Left ventricle myocardium inferior (tissue), 1 donor: ENCODE measurements at places on chromosomes 1 and 21. TPM values are rescaled to one million over a fixed set of nuclear protein-coding genes. Genes with fewer than 3 reads are reported as not detected.

DNA sequence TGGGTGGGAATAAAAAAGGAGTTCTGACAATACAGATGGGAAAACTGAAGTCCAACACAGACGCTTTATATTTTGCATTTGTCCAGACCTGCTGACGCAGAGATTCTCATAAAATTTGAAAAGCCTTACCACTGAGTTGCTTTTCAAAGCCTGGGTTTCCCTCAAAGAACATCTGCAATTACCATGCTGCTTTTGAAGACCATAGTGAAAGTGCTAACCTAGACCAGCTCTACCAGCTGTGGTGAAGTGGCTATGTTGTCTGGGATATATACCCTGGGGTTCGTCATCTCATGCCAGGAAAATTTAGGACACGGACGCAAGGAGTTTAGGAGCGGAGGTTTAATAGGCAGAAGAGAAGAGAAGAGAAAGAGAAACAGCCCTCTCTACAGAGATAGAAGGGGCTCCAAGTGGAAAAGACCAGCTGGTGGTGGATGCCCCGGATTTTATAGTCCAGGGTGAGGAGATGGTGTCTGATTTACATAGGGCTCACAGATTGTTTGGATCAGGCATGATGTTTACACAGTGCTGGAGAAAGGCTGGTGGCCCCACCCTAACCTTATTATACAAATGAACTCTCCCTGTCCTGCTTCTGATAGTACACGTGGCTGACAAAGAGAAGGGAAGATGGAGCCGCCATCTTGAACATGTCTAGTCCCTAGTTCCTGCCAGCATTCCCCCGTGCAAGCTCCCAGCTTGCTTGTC is 73.8 kb downstream of the AK4 start:
- no peak for DNase-seq

DNA sequence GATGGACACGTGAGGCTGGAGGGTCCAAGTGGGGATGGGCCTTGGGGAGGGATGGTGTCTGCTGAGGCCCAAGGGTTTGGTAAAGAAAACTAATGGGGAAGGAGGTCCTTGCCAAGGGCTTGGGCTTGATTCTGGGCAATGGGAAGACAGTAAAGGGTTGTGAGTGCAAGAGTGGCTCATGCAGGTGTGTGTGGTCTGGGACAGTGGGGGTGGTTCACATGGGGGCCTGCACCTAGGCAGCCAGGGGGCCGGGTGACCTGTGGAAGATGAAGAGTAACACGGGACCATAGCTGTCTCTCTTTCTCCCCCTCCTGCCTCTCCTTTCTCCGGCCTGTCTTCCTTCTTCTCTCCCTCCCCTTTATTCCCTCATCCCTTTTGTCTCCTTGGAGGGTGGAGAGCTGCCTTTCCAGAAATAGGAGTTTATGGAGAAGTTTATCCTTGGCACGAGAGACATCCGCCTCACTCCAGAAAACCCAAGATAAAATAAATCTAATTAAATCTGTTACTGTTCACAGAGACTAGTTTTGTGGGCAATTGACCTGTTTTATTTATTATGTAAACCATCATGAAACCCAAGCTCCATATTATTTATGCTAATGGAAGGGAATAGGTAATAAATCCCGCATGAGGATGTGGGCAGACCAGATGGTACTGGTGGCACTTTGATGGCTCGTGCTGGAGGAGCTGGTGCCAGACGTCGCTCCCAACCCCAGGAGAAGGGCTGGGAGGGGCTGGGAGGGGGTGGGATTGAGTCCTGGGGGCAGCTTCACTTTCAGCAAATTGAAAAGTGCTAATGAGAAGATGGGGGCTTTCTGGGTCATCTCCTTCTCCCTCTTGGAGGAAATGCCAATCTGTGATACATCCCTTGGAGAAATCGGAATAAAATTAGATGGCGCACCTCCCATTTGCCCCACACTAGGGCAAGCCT is 272.9 kb upstream of the CSF3R start:
- no peak for DNase-seq

GRCh38 chr1:84406346-84406861 is 8.1 kb downstream of the DNASE2B start:
- no peak for DNase-seq

DNA sequence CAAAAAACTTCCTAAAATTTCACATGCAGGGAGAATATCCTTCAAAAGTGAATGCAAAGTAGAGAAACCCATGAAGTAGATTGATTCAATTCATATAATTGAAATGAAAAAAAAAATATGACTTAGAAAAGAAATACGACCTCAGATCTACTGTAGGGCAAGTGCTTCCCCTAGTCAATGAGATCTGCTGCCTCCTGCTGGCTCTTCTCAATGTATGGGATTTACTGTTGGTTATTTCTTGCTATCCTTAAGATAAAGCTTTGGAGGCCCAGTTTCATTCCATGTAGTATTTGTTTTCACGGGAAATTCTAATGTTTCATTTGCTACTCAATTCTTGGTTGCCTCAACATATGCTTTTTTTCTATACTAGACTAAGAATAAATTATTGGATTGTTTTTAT is 46.2 kb downstream of the ZNF648 start:
- DNase-seq: no peak

DNA sequence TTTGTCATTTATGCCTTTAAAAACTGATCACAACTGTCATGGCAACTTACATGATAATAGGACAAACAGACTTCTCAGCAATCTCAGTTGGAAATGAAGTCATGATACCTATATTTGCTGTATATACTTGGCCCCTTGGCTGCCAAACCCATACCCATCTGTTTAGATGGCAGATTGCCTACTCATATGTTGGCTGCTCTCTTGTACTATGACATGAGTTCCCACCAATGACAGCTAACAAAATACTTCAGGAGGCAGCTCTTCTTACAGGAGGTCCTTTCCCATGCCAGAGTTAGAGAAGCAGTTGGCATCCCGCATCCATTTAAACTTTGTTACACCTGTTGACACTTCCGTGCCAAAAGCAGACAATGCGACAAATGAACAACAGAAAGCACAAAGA is 603.1 kb upstream of the ADGRL2 start:
- no peak for DNase-seq

GRCh38 chr1:6965083-6965934 is 180.1 kb downstream of the CAMTA1 start:
- no peak for DNase-seq

GRCh38 chr1:186575348-186575747 is 104.9 kb downstream of the PTGS2 start:
- no peak for DNase-seq

DNA sequence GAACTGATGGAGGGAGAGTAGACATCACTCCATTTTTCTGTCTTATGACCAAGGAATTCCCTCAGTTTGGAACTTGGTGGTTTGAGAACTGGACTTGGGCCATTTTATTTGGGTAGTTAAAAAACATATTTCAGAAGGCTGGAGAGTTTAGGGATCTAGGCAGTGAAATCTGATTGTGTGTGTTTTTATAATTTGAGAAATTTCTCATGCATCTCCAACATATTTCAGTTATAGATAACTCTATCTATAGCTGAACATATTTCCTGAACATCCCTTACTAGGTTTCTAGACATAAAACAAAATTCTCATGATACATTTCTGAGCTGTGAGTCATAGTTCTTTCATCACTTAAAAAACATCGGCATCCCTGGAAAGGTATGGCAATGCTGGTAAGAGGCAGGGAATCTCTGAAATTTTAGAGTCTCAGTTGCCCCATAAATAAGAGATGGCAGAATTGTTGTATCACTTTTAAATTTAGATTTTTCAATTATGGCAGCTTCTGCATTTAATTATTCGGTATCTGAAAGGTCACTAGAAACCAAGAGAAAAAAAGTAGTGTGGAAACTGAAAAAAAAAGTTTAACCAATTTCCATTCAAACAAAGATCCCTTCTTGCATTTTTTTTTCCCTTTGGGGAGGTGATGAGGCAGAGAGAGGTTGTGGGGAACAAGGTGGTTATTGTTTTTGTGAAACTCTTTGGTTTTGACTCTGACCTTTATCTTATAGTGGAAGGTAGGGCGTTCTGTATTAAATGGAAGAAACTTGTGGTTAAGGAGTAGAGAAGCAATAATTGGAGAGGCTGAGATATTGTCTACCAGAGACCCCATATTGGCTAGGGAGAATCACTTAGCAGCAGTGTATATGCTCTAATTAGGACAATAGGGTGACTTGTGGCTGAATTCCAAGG is 102.9 kb downstream of the FASLG start:
- no peak for DNase-seq

- no peak for DNase-seq
Observed at GRCh38 chr1:96418969-96419368, 302.6 kb upstream of the PTBP2 start.

- DNase-seq: no peak
Observed at GRCh38 chr21:32163386-32163785, 115.5 kb downstream of the MIS18A start.

DNA sequence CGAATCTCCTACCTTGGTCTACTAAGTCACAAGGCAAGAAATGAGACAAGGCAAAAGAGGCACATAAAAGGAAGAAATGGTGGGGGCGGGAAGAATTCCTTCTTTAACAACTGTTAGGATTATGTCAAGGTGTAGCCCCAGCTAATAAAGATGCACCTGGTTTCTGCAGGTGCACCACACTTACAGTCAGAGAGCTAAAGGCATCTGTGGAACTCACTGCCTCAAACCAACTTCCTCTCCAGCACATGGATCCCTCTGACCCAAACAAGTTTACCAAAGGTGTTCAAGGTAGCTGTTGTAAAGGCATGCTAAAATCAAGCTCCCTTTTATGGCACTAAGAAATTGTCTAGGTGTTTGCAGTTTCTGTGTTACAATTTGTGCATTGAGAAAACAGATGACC is 38.1 kb downstream of the TGFBR3 start:
- no peak for DNase-seq

GRCh38 chr1:47791879-47792608 is 205.1 kb downstream of the TRABD2B start:
- DNase-seq: no peak

DNA sequence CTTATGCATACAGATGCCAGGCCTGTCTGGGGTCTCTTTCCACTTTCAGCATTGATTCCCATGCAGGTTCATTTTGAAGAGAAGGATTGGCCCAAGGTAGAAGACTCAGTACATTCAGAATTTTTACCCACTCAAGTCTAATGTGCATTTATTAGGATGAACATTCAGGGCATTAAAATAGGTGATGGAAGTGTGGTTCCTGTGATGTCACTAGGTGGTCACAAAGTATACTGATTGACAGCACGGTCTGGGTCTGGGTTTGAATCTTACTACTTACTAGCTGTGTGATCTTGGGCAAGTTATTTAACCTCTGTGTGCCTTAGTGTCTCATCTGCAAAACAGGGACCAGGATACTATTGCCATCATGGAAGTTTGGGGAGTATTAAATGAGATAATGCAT is 711 bp upstream of the ZNF648 start:
- no peak for DNase-seq

DNA sequence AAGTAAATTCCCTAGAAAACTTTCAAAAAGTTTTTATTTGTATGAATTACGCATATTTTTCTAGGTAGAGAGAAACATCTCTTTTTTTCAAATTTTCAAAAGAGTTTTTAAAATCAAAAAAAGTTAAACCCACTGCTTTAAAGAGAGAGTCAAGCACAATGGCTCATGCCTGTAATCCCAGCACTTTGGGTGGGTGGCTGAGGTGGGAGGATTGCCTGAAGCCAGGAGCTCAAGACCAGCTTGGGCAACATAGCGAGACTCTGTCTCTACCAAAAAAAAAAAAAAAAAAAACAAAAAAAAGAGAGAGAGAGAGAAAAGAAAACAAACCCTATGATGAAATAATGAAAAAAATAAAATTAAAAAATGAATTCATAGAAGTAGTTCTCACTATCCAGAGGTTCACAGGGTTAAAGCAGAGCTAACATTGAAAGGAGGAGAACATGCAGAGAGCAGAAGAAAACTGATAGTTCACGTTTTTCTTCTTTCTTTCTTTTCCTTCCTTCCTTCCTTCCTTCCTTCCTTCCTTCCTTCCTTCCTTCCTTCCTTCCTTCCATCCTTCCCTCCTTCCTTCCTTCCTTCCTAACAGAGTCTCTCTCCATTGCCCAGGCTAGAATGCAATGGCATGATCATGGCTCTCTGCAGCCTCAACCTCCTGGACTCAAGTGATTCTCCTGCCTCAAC is 30.5 kb upstream of the SARS1 start:
- DNase-seq: no peak

DNA sequence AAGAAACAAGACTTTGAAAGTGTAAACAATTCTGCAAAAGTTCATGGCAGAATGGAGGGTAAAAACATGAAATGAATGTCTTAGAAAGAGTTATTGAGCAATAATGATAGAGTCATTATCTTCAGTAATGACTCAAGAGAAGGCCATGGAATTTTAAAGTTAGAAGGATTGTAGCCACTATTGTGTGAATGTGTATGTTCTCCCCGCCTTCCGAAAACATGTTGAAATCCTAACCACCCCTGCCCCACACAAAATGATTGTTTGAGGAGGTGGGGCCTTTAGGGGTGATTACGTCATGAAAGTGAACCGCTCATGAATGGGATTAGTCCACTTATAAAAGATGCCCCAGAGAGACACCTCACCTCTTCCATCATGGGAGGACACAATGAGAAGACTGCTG is 93.8 kb upstream of the CCDC190 start:
- DNase-seq: no peak

SYPL2 gene
- total RNA-seq: 25.3 TPM

LRRC3 gene
- total RNA-seq: 1.8 TPM

PDZK1IP1 gene
- not detected for total RNA-seq

AGT gene
- total RNA-seq: 54.6 TPM

OR2L8 gene
- total RNA-seq: not detected

CFHR1 gene
- not detected for total RNA-seq

FMO5 gene
- total RNA-seq: 3.2 TPM

LCE3E gene
- not detected for total RNA-seq
